ENCODE measurements at places on chromosomes 13 and 19.

DNA sequence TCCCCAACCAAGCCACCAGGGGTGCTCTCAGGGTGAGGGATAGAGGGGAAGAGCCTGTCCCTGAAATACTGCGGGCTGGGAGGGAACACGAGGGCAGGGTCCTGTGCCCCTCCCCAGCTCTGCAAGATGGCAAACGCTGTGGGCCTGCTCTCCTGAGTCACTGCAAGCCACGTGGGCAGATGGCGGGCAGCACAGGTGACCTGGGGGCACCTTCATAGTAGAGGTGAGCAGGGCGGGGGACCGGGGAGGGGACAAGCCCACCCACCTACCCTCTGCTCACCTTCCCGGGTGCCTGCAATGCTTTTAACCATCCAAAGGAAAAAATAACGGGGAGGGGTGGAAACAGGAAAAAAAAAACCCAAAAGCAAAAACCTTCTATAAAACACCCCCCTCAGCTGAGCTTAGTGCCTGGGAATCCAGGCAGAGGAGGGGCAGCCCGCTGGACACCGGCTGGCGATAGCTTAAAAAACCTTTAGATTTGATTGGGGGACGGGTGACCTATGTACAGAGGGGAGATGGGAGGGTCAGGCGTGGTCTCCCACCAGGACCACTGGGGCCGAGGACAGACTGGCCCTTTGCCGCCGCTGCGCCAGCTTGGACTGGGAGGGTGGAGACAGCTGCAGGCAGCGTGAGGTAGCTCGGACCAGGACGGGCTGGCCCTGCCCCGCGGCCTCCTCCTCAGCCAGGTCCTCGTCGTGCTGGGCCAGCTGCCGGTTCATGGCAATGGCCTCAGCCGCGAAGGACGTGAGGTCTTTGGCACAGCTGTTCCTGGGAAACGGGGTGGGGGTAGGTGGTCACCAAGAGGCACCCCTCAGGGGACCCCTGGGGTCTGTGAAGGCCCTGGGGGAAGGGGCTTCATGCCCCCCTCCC lies 11.7 kb downstream of the MKNK2 start:
- DNase-seq, result no peak

DNA sequence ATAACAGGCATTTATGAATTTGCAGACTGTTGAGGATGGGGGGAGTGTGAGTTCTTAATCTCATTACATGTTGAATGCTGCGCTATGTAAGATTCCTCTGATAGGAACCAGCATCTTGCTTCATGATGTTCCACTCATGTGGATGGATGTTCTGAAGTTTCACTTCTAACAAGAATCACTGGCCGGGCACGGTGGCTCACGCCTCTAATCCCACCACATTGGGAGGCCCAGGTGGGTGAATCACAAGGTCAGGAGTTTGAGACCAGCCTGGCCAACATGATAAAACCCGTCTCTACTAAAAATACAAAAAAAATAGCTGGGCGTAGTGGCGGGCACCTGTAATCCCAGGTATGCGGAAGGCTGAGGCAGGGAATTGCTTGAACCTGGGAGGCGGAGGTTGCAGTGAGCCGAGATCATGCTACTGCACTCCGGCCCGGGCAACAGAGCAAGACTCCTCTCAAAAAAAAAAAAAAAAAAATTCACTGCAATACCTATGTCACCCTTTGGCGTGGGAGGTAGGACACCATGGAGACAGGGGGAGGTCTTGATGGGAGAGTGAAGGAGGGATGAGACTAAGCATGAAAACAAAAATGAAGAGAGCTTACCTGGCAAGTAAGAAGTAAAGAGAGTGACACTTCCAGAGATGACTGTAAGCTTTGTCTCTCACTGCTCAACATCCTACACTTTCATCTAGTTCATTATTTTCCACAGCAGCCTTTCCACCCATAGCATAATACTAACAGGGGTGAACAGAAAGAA lies 133.0 kb downstream of the DCT start:
- DNase-seq, result no peak

GRCh38 chr19:7863157-7863970 lies 10.8 kb downstream of the PRR36 start:
- no peak for DNase-seq

DNA sequence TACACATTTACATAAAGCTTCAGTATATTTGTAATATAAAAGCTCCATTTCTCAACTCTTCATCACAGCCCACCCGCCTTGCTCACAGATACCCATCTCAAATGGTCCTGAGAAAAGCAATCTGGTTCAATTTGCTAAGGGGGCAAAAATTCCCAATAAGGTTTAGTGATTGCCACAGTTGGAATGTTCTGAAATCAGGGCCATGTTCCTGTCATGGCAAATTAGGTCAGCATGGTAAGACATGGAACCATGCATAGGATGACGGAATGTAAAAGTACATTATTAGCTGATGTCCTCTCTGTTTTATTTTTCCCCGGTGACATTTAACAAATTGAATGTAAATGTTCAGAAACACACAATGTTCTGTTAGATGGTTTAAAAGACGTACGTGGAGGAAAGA lies 274.3 kb downstream of the MZT1 start:
- DNase-seq, result no peak

- DNase-seq, result no peak
These were observed 14.4 kb downstream of the CCDC124 start for GRCh38 chr19:17946965-17947784.

DNA sequence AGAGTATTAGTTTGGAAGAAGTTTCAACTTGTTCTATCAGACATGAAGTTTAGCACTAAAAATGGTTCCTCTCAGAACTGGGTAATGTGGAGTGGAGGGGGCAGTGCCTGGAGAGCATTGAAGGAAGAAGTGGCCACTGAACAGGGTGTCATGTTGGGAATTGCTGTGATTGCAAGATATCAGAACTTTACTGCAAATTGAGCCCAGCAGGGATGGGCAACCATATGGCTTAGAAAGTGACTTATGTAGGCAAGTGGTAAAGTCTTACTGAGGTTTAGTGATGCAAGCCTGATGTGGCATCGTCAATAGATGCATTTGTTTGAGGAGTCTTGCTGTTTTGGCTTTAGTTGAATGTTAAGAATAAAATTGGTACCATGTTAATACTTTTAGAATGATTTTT lies 31.7 kb downstream of the WASF3 start:
- DNase-seq, result no peak

GRCh38 chr19:28475525-28475924 lies 737.4 kb downstream of the UQCRFS1 start:
- DNase-seq, result no peak

- peak; percentile 96 for DNase-seq
These were observed 19.3 kb downstream of the GNA15 start for GRCh38 chr19:3154957-3155736.

DNA sequence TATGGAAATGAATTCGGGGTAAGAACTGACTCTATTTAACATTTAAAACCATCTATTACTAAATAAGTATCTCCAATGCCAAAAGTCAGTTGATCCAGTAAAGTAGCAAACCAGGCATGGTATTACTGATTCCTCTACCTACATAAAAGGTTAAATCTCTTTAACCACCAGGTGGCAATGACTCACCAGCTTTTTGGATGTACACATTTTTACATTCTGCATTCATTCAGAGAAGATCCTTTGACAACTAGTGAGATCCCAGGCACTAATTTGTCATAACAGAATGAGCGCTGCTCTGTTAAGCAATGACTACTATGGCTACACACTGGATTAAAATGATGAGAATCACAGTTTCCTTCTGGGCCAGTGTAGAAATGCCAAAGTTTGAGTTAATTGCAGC lies 329.8 kb upstream of the GPC6 start:
- peak; percentile 22 for DNase-seq

- DNase-seq, result no peak
These were observed 329.8 kb upstream of the MIR17HG start for GRCh38 chr13:91017669-91018053.

- no peak for DNase-seq
These were observed 42.5 kb downstream of the GNG7 start for GRCh38 chr19:2659856-2660432.

- DNase-seq, result no peak
These were observed 28.2 kb downstream of the VSTM1 start for GRCh38 chr19:54035215-54036178.

- peak; percentile 58 for DNase-seq
These were observed at the start of gene SLC46A3 for GRCh38 chr13:28718543-28719226. TSS of gene SLC46A3 (minus strand) at chr13:28718970. CDS start at chr13:28717998, 972 bp downstream.

DNA sequence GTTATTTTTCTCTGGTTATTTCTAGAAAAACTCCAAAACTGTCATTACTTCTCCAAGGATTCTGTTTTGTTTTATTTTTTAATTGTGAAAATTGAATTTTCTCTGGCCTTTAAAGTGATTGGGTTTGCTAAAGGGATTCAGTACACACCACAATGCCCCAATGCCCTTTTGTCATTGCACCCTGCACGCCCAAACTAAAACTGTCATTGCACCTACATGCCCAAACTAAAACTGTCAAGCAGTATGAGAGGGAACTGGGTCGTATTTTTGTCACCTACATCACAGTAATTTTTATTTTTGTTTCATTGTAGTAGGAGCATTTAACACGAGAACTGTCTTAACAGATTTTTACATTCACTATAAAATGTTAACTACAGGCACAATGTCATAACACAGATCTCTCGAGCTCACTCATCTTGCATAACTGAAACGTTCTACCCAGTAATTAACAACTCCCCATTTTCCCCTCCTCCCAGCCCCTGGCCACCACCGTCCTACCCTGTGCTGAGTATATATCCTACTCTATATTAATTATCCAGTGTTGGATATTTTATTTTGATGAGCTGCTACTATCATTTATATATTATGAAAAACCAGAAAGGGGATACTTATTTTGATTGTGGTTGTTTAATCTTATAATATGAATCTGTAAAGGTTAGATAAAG lies 7.2 kb downstream of the NALCN start:
- no peak for DNase-seq

DNA sequence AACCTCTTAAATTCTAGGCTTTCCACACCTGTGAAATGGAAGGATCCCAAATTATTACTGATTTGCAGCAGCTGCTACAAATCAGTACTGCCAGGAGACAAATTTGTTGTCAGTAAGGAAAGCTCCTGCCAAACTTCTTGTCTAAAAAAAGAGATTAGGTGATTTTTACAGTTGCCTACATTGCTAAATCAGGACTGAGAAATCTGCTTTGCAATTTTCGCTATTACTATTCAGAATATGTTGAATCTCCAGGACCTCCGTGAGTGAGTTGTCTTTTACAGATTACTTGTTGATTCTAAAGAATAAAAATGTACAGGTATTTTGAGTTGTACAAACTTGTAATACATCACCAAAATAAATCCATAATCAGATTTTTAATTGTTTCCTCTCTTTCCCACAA lies 1815.9 kb downstream of the PCDH9 start:
- DNase-seq, result no peak

DNA sequence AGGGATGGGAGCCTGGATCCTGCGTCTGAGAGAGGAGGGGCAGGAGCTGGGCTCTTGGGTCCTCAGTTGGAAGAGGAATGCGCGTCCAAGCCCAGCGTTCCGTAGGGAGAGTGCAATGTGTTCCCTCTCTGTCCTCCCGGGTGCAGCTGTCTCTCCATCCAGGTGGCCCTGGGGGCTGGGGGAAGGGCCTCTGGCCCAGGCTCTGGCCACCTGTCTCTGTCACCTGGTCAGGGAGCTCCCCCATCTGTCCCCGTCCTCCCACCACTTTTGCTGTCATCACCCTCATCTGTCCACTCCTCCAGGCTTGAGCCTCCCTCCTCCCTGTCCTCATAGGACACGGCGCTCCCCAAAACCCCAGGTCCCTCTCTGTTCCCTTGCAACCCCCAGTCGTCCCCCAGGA lies 3.7 kb upstream of the SBK2 start:
- DNase-seq, result no peak

- no peak for DNase-seq
These were observed 6.4 kb downstream of the KLF2 start for GRCh38 chr19:16330806-16331690.

DNA sequence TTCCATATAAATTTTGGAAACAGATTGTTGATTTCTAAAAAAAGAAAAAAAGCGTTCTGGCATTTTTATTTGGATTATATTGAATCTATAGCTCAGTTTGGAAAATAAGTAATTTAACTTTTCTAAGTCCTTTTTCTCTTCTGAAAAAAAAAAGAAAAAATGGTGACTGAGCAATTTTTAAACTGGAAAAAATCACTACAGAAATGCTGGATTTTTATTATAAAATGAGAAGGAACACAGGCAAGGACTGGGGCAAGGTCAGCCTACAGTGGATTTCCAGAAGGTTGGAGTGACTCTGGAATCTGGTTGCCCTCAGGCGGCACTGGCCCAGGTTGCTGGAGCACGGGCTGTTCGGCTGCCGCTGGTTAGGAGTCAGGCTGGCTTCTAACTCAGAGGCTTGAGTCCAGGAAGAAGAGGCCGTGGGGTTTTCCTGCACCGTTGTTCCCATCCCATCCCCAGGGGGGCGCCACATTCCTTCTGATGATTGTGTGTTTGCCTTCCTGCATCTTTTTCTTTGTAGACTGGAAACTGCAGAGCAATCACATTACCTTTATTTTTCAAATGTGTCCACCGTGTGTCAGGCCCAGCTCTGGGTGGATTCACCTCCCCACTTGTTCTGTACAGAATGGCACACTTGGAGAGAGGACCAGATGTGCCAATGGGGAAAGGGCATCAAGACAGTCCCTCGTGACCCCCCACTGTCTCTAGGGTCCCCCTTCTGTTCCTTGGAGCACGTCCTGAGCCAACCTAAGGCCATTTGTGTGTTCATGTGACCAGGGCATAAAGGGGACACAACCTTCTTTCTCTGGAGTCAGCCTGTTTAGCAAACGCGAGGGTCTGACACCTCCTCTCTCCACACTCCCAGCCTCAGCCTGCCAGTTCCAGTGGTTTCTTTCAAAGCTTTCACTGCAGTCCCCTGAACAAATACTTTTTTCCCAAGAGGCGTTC lies 44.5 kb upstream of the GTF3A start:
- peak; percentile 48 for DNase-seq

DNA sequence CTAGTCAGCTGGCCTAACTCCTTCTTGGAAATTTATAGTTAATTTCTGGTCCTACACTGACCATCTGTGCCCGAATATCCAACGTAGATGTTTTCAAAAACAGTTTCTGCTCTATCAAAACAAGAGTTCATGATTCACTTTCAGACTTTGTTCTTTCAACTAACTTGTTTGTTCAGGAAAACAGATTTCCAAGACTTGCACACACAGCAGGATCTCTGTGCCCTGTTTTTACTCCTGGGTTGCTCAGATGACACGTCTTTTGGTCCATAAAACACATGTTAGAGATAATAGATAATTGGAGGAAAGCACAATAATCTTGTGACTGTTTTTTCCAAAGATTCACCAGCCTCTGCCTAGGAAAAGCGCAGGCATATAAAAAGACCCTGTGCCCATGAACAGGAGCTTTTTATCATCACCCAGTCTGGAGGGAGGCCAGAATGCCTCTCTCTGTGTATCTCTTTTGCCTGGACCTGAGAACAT lies 218.0 kb downstream of the IRS2 start:
- no peak for DNase-seq
